CD4-positive, CD25-positive, alpha-beta regulatory T cell (primary cell): ENCODE measurements at places on chromosomes 4 and X. TPM values are rescaled to one million over a fixed set of nuclear protein-coding genes. Genes with fewer than 3 reads are reported as not detected.

FSTL5 gene
- total RNA-seq, result not detected

PRSS48 gene
- not detected for total RNA-seq

RBM46 gene
- total RNA-seq, result not detected

PABPC4L gene
- not detected for total RNA-seq

GRCh38 chr4:68569466-68570121 lies 6.5 kb downstream of the UGT2B17 start:
- H3K4me1 ChIP-seq, result no peaks in the 10 kb centered on the region
- no peaks in the 10 kb centered on the region for H3K36me3 ChIP-seq
- H3K27ac ChIP-seq, result no peak overlapping the region
- DNase-seq, result no peak

DNA sequence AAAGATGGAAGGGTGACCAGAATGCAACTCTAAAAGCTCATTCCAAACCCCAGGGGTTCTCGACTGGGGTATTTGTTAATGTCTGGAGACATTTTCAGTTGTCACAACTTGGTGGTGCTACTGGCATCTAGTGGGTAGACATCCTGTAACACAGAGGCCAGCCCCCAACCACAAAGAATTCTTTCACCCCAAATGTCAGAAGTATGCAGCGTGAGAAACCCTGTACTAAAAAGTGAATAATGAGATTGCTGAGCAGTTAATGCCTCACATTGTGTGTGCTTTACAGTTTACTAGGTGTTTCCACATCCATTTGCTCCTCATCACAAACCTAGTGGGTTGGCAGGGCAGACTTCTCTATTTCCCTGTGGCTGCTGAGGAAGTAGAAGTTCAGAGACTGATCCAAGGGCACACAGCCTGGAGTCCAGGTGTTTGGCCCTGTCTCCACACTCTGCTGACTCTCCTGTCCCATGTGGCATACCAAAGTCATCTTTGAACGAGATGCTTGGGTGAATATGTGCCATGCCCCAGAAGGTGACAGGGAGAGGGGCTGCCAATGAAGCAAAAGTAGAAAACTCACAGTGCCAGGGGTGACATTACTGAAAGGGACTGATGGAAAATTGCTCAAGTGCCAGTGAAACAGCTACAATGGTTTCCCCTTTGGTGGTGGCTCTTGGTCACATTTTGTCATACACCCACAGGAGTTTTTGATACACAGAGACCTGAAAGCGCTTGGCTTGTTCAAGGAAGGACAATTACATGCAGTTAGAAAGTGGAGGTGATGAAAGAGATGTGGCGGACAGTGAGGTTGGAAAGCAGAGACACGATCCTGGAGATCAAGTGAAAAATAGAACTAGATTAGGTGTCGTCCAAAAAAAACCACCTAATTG lies 10.1 kb upstream of the TMEM154 start:
- H3K4me3 ChIP-seq, result no peak overlapping the region
- no peaks in the 10 kb centered on the region for H3K4me1 ChIP-seq
- no peak for DNase-seq
- H3K27me3 ChIP-seq, result no peaks in the 10 kb centered on the region

- no peaks in the 10 kb centered on the region for H3K27me3 ChIP-seq
- H3K27ac ChIP-seq, result no peak overlapping the region
- H3K36me3 ChIP-seq, result no peaks in the 10 kb centered on the region
- no peak overlapping the region for H3K4me3 ChIP-seq
- no peak for DNase-seq
- no peaks in the 10 kb centered on the region for H3K4me1 ChIP-seq
Observed at GRCh38 chr4:162350331-162350730, 186.5 kb upstream of the FSTL5 start.

GRCh38 chr4:56910172-56910967 lies 2.7 kb downstream of the REST start:
- DNase-seq, result no peak
- H3K4me3 ChIP-seq, result peak overlapping the region; percentile 94
- peaks cover 6% of the 10 kb centered on the region for H3K36me3 ChIP-seq
- no peaks in the 10 kb centered on the region for H3K27me3 ChIP-seq
- H3K4me1 ChIP-seq, result peaks cover 66% of the 10 kb centered on the region
